ENCODE measurements at places on chromosomes 16 and 17.

- no peak for DNase-seq
These were observed 9.3 kb downstream of the ANKS4B start for GRCh38 chr16:21242756-21243155.

GRCh38 chr16:24062270-24062817 lies 193.8 kb upstream of the CACNG3 start:
- DNase-seq: no peak

GRCh38 chr17:78771758-78772382 lies 10.2 kb downstream of the CYTH1 start:
- DNase-seq: no peak

GRCh38 chr17:54903375-54903774 lies 2.7 kb downstream of the TOM1L1 start:
- DNase-seq: no peak

DNA sequence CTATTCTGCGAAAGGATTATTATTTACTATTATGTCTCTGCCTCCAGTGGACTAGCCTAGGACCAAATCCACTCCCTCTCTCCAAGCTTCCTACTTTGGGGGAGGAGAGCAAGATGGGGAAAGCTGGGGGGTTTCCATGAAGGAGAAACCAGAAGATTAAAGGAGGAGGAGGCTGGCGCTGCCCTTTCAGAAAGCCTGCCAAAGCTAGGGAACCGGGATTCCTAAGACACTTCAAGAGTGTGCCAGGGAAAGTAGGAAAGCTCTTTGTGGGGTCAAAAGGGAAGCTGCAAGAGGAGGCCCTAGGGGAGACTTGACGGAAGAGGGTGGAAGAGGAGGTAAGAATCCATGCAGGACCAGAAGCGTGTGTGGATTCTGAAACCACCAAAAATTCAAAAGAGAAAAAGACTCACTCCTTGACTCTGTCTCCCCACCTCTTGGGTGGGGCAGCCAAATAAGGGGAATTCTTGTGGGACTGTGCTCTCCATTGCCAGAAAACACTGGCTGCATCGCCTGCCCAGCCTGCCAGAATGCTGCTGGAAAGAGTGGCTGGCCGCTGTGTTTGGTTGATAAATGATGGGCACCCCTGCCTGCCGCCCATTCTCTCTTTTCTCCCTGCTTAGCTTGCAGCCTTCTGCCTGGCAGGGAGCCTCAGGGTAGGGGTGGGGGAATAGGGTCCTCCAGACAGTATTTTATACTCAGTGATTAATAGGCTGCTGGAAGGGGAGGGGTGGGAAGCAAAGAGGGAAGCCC lies 11.8 kb upstream of the KAT7 start:
- no peak for DNase-seq

DNA sequence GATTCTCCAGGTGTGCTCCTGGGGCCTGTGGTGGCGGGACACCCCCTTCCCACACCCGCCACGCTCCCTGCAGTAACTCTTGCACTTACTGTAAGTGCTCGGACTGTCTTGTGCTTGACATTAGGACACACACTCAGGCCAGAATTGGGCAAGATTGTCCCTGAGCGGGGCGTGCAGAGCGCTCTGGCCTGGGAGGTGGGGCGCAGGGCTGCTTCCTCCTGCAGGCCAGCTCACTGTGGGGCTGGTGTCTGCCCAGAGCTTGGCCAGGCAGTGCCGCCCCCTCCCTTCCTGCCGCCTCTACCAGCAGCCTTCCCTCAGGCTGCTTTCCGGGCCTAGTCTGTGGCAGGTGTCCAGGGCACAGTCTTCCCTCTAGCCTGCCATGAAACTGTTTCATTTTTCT lies 6.1 kb upstream of the ATP6V0C start:
- no peak for DNase-seq

DNA sequence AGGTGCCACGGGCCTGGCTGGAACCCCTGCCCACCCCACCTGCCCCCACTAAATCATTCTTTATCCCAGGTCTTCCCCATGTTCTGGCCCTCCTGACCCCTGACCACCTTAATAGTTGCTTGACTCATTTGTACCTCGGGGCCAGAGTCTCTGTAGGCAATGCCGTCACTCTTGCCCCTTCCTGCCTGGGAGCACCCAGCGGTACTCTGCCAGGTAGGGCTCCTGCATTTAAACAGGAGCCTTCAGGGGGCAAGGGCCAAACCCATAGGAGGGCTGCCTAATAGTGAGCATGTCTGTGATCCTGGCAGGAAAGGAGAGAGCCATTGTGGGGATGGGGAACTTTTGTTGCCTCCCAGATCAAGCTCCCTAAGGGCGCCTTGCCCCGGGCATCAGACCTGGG lies 8.8 kb upstream of the ITGA3 start:
- DNase-seq: no peak

DNA sequence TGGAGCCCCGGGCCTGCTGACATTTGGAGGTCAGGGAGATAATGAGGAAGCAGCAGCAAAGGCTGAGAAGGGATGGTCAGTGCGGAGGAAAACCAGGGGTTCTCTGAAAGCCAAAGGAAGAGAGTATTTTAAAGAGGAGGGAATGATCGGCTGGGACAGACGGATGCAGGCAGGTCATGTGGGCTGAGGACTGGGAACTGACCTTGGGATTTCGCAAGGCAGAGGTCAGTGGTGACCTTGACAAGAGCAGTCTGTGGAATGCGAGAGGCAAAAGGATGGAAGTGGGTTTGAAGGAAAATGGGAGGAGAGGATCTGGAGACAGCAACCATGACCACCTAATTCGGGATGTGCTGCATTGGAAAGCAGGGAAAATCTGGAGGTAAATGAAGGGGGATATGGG lies 10.2 kb downstream of the EFTUD2 start:
- DNase-seq: no peak

DNA sequence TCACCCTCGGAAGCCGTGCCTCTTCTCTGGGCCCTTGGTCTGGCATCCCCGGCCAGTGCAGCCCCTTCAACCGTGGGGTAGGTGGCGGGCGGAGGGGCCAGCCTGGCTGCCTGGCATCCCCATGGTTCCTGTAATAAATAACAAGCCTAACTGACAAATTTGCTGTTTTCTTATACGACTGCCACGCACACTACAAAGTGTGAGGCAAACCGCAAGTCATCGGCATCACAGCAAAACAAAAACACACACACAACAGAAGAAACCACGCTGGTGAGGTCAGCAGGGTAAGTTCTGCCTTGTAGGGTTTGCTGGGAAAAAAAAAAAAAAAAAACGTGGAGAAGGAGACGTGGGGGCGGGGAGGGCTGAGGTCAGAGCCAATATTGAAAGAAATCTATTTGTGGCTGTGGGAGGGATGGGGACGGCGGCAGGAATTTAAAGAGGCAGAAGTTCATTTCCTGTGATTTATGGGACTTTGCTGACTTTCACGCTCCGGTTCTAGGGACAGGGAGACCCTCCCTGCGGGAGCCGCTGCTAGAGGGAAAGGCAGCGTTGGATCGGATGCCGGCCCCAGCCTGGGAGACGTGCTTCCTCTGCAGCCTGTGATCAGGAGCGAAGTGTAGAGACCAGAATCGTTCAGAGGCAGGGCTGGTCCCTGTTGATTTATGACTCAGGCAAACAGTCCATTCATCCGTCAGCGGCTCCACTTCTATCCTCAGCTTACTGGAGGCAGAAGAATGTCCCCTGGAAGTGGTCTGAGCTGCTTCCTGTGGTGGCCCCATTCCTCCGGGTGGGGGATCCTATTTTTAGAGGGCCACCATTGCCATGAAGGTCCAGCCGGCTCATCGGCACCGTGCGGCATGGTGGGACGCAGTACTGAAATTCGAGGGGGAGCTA lies 162.8 kb downstream of the FOXL1 start:
- no peak for DNase-seq

- no peak for DNase-seq
These were observed 2.0 kb downstream of the SEPHS2 start for GRCh38 chr16:30443631-30444030.

- DNase-seq: no peak
These were observed 75.1 kb downstream of the CYTH1 start for GRCh38 chr17:78707016-78707415.

- DNase-seq: no peak
These were observed 20.1 kb upstream of the HYDIN start for GRCh38 chr16:71250461-71251235.

- no peak for DNase-seq
These were observed 27.2 kb upstream of the CEP20 start for GRCh38 chr16:15915555-15916081.

DNA sequence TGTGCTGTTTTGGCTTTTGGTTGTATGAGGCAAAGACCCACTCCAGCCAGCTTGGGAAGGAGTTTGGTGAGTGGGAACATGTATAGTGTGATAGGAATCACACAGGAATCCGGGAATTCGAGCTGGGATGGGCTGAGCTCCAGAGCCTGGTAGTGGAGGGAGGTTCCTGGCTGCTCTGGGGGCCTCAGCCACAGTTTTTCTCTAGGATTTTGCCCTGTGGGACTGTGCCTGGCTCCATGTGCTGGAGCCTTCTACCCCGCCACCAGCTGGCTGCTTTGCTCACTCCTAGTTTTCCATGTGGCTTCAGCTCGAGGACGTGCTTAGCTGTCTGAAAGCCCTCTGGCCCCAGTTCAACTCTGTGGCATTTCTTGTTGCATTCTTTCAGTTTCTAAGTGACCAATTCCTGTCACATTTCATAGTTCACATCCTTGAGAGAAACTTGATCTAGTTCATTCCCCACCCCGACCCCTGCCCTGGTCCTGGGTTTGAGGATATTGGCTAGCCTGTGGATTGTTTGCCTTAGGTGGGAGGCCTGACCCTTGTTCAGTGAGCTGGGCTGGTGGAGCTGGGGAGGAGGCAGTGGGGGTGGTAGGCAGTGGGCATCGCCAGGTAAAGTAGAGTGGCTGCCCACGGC lies 5.0 kb downstream of the SEC14L1 start:
- DNase-seq: no peak

- DNase-seq: no peak
These were observed 19.3 kb downstream of the TENT4B start for GRCh38 chr16:50172195-50172922.

- no peak for DNase-seq
These were observed 157.9 kb downstream of the IRX3 start for GRCh38 chr16:54128629-54129234.

DNA sequence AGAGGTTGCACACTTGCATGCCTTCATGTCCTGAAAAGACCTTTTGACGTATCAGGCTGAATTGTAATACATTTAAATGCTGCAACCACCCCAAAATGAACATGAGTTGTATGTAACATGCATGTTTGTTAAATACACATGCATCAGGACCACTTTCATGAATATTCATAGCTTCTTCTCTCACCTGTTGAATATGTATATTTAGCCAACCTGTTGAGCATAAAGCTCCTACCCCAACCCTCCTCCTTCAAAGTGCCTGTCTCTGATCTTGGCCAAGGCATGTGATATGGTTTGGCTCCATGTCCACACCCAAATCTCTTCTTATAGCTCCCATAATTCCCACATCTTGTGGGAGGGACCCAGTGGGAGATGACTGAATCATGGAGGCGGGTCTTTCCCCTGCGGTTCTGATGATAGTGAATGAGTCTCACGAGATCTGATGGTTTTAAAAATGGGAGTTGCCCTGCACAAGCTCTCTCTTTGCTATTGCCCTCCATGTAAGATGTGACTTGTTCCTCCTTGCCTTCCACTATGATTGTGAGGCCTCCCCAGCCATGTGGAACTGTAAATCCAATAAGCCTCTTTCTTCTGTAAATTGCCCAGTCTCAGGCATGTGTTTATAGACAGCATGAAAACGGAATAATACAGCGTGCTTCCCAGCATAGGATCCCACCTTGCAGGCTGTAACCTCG lies 3.8 kb upstream of the CRYM start:
- no peak for DNase-seq

- no peak for DNase-seq
These were observed 30.9 kb downstream of the CBLN1 start for GRCh38 chr16:49250689-49251088.

GRCh38 chr17:38735161-38735997 lies 5.2 kb downstream of the CISD3 start:
- peak; percentile 79 for DNase-seq

Measured in activated naive CD8-positive, alpha-beta T cell treated with anti-CD3 and anti-CD28 coated beads, Interleukin-2, amount 10 ng/mL, durations not matched to agents 7 days and 5 days (primary cell).